Heart left ventricle (tissue), 16 donors: ENCODE measurements at places on chromosomes 1 and 21.

DNA sequence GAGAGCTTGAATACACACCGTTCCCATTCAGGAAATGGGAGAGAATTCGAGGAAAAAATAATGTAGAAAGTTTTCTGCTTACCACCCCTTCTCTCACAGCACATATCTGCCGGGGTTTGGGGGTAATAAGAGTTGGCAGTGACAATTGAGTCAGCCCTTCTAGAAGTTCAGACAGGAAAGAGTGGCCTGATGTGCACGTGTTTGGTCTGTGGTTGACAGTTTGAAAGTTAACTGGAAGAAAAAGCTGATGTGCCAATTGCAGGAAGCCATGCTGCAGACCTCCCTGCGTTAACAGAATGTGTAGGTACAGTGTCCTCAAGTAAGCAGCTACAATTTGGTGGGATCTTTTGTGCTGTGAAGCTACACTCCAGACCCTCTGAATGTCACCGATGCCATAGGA, 50.9 kb downstream of the DHX9 start:
- DNase-seq = no peak

DNA sequence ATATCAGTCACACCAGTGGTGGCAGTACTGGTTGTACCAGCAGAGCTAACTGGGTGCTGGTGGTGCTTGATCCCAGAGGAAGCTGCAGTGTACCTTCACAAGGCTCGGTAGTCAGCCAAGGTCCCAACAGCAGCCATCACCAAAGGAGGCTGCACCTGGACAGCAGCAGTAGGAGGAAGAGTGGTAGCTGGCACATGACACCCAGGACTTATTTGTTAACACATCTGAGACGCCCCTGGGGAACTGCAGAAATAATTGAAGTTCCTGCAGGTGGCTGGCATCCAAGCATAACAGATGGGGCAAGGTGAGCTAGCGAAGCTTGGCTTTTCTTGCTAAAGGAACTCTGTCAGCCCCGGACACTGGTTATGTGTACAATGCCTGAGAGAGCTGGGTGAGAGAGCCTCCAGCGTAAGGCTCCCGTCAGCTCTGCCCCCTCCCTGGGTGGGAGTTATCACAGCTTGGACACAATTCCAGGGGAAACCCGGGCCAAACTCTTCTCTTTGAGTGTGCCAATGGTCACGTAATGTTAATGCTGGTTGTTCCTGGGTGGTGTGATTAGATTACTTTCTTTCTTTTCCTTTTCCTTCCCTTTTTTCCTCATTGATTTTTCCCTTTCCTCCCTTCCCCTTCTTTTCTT, 29.1 kb upstream of the PARP1 start:
- no peak for DNase-seq

GRCh38 chr1:34845131-34845901, 14.2 kb downstream of the SMIM12 start:
- no peak for DNase-seq

- DNase-seq = no peak
These were observed 183.6 kb upstream of the L1TD1 start for GRCh38 chr1:62011006-62011405.

DNA sequence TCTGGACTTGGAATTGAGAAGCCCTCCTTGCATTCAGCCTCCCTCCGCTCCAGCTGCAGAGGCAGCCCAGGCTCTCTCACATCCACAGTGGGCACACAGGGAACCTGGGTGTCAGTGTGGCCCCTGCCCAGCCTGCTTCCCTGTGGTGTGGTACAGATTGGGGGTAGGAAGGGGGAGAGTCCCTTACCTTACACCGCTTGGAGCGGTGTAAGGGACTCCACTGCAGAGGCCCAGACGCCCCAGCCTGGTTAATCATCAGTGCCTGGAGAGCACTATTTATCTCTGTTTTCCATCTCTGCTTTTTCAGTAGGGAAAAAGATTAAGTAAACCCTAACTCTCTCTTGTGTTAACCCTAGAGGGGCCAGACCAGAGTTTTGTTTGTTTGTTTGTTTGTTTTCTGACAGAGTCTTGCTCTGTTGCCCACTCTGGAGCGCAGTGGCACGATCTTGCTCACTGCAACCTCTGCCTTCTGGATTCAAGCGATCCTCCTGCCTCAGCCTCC, 803 bp upstream of the RHBG start:
- DNase-seq = no peak

DNA sequence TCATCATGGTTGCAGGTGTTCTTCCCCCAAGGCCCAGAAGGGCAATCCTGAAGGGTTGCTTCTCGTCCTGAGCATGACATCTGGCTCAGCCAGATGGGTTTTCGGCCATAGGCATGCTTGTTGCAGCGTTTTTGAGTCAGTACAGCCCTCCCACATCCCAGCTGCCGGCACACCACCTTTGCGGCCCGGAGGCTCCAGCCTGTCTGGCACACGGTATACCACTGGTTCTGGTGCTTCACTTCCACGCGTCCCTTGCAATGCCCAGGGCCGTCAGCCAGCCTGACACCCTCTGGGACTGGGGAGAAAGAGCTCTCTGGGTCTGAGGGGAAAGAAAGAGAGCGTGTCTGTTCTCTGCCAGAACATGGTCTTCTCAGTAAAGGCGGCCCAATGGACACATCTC, 7.2 kb downstream of the CD5L start:
- no peak for DNase-seq

DNA sequence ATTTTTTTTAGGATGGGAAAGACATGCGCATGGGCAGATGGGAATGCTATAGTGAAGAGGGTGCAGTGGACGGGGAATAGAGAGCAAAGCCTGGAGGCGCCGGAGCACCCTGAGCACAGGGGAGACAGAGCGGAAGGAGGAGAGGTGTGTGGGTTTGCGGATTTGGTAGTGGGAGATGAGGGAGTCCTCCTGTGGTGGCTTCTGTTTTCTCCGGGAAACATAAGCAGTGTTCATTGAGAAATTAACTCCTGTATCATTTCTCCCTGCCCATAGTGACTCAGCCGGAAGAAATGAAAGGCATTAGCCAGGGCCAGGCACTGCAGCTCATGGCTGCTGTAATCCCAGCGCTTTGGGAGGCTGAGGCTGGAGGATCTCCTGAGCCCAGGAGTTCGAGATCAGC, 4.7 kb upstream of the PTPRF start:
- DNase-seq = no peak

DNA sequence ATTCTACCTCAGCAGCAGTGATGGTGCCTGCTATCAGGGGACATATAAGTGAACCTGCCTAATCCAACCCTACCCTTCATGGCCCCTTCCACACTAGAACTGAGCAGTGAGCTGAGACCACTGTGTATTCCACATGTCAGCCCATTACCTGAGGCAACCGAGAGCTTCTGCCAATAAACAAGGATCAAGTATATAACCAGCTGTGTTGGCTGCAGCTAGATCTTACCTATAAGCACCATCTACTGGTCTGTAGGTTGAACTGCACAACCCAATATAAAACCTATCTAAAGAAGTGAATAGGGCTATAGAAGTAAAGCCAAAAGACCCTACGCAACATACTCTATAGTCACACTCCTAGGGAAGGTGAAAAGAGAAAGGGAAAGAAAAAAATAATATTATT, 376.9 kb downstream of the HHIPL2 start:
- no peak for DNase-seq
